Lung (tissue), 17 donors: ENCODE measurements at places on chromosomes 4 and X. TPM values are rescaled to one million over a fixed set of nuclear protein-coding genes. Genes with fewer than 3 reads are reported as not detected.
A peak's percentile ranks its signal among the peaks of the same experiment; 100 is the strongest.

KLHL4 gene
- total RNA-seq: 4.7 TPM

GRCh38 chrX:11724122-11725017, 33.7 kb upstream of the MSL3 start:
- peak; percentile 52 for DNase-seq

NPY1R gene
- 1.0 TPM for total RNA-seq

DNA sequence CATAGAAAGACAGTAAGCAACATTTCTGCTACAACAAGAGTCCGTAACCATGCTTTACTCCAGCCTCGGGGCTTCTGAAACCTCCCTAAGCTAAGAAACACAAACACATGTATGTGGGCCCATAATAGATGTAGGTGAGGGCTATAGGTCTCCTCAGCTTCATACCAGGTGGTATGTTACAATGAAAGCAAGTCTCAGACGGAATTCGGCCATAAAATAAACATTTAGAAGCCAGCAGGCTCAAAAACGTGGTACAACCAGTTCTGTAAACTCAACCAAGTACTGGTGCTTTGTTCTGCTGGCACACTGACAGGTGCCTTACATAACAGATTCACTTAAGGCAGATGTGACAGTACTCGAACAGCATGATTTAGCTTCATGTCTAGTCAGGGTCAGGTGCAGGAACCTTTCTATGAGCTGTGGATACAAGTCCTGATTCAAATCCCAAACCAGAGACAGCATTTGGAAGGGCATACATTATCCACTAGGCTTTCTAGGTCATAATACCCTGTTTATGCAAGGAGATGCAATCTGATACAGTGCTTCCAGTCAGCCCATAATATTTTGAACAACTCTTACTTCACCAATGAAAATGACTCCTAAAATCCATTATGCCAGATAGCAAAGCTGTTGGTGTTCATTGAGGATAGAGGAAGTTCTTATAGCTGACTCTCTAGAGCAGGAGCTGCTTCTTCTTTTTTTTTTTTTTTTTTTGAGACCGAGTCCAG, 113.8 kb upstream of the ENPP6 start:
- peak; percentile 82 for DNase-seq

- DNase-seq: no peak
These were observed 24.2 kb downstream of the SLC25A4 start for GRCh38 chr4:185167234-185167633.

DNA sequence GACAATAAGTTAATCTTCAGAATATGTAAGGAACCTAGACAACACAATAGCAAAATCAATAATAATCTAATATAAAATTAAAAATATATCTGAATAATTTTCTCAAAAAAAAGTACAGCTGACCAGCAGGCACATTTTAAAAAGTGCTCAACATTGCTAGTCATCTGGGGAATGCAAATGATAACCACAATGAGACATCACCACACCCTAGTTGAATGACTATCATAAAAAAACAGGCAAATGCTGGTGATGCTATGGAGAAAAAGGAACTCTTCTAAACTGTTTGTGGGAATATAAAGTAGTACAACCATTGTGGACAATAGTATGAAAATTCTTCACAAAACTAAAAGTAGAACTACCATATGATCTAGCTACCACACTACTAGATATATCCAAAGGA, 956.9 kb upstream of the NDST4 start:
- DNase-seq: no peak

GRCh38 chr4:171880136-171880535, 66.9 kb downstream of the GALNTL6 start:
- no peak for DNase-seq
